ENCODE measurements at places on chromosomes 1 and 21.

DNA sequence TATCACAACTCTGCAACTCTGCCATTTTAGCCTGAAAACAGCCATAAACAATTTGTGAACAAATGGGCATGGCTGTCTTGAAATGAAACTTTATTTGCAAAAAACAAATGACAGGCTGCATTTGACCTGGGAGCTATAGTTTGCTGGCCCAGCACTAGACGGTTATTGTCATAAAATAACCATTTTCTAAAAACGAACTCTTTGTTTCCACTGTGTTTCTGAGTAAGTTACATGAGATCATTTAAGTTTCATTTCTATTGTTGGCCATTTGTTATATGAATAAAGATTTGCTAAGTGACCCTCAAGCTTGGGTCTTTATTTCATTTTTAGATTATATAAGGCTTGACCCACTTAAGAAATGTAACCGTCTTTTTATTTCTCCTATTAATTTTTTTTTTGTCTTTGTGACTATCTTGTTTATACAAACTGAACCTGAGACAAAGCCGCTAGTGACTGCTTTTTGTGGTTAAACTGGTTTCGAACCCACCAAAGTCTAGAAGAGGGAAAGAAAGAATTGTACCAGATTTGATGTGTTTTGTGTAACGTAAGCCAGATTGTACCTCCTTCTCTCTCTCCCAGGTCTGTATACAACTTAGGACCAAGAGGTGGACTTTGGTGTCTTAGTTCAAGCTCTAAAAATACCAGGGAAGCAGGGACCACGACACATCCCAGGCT lies 12.9 kb upstream of the KCNJ15 start:
- no peak for DNase-seq

- no peak for DNase-seq
Observed at GRCh38 chr1:36769886-36770830, 264.2 kb downstream of the GRIK3 start.

DNA sequence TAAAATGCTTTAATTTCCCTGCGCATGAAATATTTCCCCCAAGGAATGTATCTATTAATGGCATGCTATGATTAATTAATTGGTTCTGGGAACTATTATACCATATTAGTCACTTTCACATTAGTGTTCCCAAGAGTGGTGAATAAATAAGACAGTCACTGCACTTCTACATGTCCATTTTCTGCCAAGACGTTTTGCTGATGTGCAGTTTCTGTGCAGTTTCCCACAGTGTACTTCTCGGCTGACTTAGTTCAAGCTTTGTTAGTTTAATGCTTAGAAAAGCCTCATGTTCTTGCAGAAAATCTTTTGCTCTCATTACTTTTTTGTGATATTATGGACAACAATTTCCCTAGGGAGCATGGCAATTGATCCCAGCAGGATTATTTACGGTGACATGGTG lies 1014.5 kb downstream of the BRINP3 start:
- no peak for DNase-seq

- no peak for DNase-seq
Observed at GRCh38 chr1:180912211-180912800, 391 bp upstream of the KIAA1614 start.

DNA sequence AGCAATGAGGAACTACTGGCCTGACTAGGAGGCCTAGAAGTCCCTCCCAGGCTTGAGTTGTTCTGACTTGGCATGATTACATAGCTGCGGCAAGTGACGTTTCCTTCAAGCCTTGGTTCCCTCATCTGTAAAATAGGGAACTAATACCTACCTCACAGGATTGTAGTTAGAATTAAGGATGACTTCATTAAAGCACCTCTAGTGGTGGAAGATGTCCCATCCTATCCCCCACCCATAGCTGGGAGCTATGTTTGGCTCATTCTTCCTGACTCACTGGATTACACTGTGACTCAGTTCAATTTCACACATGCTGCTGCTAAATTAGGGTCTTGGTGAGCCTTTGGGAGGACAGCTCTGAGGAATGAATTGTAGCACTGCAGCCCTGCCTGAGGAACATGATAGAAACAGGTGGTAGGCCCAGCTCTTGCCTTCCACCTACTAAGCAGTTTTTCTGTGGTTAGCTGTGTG lies 6.0 kb upstream of the SHISA4 start:
- DNase-seq = peak; percentile 48

DNA sequence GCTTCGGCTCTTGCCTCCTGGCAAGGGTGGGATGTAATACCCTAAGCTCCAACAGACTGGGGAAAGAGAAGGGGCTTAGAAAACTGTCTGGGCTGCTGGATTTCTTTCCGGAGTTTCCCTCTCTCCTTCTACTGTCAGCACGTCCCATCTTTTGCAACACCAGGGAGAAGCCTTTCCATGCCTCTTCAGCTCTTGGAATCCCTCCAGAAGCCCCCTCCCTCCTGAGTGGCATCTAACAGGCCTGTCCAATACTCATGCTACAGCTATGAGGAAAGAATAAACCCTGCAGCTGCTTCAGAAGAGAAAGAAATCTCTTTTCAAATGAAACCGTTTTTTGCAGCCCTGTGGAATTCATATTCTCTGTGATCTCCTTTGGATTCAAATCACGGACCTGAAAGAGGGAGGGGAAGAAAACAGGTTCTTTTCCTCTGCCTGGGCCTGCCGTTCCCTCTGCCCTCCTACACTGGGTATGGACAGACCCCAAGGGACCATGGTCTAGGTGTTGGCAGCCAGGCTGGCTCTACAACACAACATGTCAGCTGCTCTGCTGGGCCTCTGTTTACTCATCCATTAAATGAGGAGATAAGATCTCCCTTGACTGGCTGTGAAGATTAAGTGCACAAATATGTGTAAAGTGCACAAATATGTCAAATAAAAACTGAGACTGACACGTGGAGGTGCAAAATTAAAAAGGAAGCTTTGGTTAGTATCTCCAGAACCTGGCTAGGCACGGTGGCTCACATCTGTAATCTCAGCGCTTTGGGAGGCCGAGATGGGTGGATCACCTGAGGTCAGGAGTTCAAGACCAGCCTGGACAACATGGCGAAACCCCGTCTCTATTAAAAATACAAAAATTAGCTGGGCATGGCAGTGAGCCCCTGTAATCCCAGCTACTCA lies 6.0 kb upstream of the CAPN2 start:
- peak; percentile 93 for DNase-seq

DNA sequence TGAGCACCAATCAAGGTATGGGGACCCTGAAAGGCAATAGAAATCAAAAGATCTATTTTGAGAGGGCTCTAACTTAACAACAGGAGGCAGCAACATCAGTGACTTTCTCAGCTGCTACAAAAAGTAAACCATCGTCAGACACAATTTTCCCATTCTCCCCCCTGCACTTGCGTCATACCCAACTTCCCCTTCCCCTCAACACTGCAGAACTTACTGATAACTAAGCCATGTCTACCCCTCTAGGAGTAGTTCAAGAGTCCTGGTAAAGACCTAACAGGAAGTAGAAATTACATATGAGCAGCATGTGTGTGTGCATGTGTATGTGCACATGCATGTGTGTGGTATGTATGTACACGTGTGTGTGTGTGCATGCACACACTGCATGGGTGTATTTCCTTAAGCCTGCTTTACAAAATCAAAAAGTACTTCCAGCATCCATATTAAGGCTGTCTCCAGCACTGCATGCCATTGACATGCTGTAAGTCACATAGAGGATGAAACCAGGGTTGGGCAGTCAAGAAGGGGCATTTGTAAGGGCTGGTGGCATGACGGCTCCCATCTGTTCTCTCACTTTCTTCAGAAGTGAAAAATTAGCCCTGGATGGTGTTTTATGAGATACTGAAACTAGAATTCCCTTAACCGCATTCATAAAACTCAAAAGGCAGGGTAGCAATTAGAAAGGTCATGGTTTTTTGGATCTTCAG lies 460.1 kb upstream of the RUNX1 start:
- no peak for DNase-seq

DNA sequence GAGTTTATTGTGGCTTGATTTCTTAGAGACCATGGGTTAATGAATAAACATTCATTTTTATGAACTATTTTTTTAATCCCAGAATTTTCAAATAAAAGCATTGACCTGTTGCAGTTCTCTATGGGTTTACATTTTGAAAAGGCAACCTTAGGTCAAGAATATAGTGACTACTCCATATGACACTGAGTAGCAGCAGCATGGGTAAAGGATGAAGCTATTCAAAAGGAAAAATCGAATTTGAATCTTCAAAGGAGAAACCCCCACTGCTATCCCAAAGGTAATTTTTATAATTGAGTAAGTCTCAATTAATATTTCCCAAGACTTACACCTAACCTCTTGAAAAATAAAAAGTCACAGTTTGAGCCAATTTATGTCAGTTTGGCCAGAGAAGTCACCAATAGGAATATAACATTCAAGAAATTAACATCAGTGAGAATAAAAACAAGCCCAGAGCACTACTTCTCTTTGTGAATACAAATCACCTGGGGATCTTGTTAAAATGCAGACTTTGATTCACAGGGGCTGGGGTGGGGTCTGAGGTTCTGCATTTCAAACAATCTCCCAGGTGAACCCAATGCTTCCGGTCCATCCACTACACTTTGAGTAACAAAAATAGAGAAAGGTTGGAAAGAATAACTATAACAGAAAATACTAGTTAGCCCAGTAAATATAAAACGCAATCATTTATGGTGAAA lies 39.8 kb downstream of the USP1 start:
- no peak for DNase-seq

GRCh38 chr1:53327182-53327913 lies 522 bp downstream of the LRP8 start:
- no peak for DNase-seq

- DNase-seq = no peak
Observed at GRCh38 chr1:204984499-204984898, 58.5 kb upstream of the CNTN2 start.

GRCh38 chr1:209590405-209590804 lies 6.9 kb downstream of the CAMK1G start:
- peak; percentile 6 for DNase-seq

DNA sequence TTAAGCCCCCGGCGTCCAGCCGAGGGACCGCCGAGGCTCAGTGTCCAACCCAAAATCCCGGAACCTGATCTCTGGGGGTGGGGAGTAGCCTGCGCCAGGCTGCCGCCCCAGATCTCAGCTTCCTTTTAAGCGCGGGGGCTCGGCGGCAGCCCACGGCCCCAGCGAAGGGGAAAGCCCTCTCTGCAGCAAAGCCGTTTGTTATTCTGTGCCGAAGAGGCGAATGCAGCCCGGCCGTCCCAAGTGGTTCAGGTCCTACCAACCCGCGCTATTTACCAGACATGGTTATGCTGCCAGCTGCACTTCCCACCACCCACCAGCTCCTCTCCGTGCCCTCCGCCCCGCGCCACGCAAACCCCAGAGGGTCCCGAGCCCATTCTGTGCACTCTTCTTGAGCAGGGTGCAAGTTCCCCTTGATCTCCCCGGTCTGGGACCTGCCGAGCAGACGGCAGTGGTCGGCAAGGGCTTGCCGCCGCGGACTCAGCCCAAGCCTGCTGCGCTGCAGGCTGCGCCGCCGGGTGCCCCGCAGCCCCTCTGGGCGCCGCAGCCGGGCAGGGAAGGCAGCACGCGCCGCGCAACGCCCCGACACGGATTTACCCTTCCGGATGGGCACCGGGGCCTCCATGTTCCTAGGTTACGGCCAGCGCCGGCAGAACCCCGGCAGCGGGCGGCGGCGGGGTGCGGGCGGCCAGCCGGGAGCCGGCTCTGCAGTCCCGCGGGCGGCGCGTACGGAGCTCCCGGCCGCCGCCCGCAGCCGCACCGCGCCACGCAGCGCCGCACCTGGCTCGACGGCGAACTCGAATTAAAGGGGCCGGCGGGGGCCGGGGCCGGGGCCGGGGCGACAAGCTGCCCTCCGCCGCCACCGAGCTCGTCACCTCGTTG lies 738 bp upstream of the KCNA2 start:
- no peak for DNase-seq

DNA sequence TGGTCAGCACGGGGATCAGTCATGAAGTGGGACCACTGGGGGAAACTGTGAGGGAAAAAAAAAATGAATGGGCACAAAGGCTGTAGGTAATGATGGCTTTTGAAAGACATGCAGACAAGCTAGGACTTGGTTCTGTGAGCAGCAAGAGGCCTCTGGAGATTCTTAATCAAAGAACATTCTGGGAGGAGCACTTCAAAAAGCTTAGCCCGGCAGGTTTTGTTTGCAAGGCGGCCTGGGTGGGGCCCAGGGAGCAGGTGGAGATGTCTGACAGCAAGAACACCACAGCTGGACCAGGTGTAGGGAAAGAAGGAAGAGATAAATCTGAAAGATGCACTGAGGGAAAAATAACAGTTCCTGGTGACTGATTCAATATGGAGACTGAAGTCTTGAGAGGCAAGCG lies 6.0 kb downstream of the TEX35 start:
- no peak for DNase-seq

GRCh38 chr1:86191958-86192357 lies 35.4 kb upstream of the COL24A1 start:
- DNase-seq = no peak

GRCh38 chr1:194809215-194809614 lies 1622.8 kb upstream of the B3GALT2 start:
- no peak for DNase-seq

GRCh38 chr1:93746021-93746812 lies 64.6 kb upstream of the BCAR3 start:
- no peak for DNase-seq
